ENCODE measurements at places on chromosomes 1 and 21. TPM values are rescaled to one million over a fixed set of nuclear protein-coding genes. Genes with fewer than 3 reads are reported as not detected.
A peak's percentile ranks its signal among the peaks of the same experiment; 100 is the strongest.

DNA sequence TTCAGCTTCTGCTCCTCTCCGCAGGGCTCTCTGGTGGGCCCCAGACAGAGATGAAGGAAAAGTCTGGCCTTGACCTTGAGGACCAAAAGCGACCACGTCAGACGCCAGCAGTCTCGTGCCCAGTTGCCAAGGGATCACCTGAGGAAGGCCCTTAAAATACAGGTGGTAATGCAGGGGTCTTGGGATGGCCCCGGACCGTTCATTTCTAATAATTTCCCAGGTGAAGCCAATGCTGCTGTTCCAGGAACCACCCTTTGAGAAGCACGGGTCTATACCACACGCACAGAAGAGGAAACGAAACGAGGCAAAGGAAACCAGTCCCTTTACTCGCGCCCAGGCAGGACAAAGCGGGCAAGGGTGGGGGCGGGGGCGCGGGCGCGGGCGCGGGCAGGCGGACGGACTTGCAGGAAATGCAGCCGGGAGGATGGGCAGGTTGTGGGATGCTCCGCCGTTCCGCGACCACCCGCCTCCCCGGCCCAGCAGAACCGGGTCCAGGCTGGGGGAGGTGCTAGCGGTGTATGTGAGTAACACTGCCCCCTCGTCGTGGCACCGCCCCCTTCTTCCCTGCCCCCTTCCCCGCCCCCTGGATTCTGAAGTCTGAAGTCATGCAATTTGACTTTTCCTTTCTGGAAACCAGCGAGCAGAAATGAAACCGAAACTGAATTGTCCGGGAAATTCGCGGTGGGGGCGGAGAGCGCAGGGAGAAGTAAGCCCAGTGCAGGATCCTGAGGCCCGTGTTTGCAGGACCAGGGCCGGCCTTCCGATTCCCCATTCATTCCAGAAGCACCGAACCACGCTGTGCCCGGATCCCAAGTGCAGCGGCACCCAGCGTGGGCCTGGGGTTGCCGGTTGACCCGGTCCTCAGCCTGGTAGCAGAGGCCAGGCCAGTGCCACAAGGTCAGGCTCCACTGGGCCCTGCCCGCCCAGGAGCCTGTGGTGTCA, 5.8 kb upstream of the MX1 start:
- peak; percentile 45 for DNase-seq

- no peak for DNase-seq
Observed at GRCh38 chr1:143610196-143610595, 361.6 kb downstream of the FAM72C start.

KRTAP7-1 gene
- total RNA-seq, result not detected

DNA sequence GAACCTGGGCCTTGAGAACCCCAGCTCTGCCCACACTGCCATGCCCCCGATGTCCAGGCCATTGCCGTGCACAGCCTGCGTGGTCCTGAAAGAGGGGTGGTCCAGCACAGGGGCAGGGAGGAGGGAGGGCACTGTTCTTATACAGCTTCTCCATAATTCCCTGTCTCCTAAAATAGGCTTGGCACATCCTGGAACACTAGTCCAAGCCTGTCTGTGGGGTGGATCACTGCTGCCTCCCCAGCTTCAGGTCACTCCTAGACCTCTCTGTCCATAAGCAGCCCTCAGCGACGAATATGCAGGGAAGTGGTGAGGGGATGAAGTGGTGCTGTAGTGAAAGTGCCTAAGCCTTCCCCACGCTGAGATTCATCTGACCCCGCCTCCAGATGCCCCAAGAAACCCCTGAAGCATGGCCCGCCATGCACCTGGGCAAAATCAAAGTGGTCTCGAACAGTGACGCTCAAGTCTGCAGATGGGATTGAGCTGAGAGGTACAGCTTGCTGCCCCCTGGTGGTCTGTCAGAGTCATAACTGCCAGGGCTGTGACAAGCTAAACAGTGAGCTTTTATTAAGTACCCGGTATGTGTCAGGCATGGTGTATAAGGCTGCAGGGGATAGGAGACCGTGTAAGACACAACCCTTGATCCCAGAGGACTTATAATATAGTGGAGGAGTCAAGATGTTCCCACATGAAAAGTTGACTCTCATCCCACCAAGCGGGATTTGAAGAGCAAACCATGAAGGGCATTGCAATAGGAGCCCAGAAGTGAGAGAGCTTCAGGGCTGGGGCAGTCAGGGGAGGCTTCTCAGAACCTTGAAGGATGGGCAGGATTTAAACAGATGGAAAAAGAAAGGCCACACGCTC, 66.6 kb downstream of the FAM163A start:
- peak; percentile 74 for DNase-seq

CRP gene
- total RNA-seq, result not detected

GRCh38 chr1:179251675-179252074, 22.2 kb upstream of the ABL2 start:
- no peak for DNase-seq

TDRD5 gene
- total RNA-seq, result not detected

DNA sequence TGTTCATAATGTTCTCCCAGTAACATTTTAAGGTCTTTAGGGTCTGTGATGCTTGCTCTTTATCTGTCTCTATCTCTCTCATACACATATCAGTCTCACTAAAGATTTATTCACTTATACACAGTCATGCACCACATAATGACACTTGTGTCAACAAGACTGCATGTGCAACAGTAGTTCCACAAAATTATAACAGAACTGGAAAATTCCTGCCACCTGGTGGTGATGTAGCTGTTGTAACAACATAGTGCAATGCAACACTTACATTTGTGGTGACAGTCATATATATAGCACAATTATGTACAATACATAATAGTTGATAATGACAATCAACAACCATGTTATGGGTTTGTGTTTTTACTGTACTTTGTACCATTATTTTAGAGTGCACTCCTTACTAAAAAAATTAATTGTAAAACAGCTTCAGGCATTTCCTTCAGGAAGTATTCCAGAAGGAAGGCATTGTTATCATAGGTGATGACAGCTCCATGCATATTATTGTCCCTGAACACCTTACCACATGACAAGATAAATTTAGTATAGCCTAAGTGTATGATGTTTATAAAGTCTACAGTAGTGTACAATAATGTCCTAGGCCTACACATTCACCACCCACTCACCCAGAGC, 8.1 kb downstream of the TDRD5 start:
- no peak for DNase-seq

MROH7 gene
- not detected for total RNA-seq

RAB42 gene
- 0.69 TPM for total RNA-seq

GRCh38 chr1:29664711-29665110, 428.4 kb downstream of the PTPRU start:
- DNase-seq, result no peak

DNA sequence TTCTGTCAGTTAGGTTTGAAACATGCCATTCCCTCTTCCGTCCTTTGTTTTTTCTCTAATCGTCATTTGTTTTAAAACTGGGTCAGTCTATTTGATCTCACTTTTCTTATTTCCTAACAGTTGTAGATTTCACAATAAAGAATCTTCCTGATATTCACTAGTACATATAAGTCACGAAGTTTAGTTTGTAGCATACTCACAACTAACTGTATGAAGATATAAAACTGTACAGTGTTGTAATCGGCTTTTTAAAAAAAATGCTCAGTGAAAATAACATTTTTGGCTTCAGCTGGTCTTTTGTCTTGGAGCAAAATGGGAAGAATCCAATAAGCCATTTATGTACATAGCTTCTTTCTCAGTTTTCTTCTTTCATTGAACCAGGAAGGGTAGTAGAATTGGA, 78.3 kb downstream of the NCAM2 start:
- no peak for DNase-seq

DNA sequence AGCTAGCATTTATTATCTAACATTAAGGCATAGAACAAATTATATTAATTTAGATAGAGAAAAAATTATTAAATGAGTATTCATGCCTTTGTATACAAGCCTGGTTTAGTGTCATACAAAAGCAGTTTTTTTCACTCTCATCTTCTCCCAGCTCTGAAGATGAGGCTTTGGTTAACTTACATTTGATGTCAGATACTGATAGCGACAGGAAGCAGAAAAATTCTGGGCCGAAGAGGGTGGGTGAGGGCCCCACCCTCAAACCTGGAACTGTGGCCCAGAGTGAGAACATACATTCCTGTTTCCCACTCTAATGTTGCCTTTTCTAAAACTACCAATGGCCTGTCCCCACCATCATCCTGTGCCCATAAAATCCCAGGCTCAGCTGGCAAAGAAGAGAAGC, 15.0 kb downstream of the OR2T1 start:
- DNase-seq, result no peak

DNA sequence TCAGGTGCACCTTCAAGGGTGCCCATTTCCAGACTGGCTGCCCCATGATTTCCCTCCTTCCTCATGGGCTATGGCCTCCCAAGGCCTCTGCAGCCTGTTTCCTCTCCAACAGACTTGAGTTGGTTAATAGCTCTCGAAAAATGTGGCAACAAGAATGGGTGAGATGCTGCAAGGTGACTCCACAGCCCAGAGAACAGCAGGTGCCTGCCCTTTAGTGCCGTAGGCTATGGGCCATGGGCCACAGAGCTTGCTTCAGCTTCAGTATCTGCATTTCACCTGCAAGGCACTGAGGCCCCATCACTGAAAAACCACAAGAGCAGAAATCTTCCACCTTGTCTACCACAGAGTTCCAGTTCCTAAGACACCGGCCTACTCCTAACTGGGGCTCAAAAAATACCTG, 122.0 kb downstream of the ETS2 start:
- no peak for DNase-seq

DNA sequence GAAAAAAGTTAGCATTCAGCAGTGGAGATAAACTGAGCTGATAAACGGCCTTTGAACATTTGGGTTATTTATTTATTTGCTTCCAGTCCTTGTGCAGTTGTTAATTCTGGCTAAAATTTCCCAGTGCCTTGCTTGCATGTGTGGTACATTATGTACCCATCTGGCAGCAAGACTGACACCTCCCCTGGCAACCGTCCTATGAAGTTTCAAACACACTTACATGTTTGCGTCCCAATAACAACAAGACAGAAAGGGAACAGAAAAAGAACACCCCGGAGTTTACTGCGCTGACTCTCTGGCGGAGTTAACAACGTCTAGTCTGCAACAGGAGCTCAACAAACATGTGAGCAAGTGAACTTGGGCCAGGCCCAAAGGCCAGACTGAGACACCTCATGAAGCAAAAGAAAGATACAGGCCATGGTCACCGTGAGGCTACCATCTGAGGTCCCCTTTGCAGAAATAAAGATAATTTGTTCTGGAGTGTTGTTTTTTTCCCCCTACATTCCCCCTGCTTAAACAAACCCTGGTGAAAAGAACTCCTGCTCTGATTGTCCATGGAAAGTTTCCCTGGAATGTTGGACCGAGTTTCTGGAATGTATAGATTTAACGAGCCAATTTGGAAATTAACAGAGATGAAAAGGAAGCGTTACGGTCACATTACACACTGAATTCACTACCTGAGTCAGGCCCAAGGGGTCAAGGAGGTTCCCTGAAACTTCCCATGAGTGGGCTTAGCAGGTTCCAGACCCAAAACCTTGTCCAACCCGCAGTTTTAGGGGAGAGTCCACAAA, 33.4 kb downstream of the TRABD2B start:
- DNase-seq, result no peak

DNA sequence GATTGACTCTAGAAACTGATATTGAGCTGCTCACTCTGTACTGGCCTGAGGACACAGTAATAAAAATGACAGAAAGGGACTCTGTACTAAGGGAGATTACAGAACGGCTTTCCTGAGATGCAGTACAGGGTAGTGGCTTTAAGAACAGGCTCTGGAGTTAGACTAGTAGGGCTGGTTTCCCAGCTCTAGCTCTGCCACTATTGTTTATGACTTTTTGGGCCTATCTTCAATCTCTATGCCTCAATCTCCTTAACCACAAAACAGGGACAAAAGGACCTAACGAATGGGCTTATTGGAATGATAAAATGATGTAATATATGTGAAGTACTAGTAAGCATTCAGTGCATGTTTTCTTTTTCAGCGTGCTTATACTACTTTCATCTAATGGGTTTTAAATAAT, 1.4 kb downstream of the DEPDC1 start:
- DNase-seq, result no peak

GRCh38 chr21:27060190-27060589, 93.3 kb upstream of the ADAMTS5 start:
- DNase-seq, result no peak

DNA sequence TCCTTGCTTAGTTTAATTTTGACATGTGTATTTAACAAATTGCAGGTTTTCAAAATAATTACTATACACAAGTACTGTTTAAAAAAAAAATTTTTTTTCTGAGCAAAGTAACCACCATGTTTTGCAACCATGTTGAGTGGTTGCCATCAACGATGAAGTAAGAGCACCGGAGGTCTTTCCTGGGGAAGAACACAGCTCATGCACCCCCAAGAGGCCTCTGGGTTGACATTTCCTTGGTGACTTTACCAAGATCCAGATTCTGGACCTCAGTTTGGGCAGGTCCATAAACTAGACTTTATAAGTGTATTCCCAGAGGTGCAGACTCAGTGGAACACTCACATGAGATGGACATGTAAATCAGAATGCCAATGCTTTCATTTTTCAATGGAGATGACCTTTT, 36.8 kb upstream of the RALGPS2 start:
- no peak for DNase-seq

GRCh38 chr1:27504588-27505419, 14.8 kb upstream of the WASF2 start:
- DNase-seq, result peak; percentile 68

GRCh38 chr1:193069748-193070385, 10.5 kb downstream of the RO60 start:
- peak; percentile 19 for DNase-seq

- no peak for DNase-seq
Observed at GRCh38 chr1:241355311-241356010, 1.5 kb downstream of the RGS7 start.

DNA sequence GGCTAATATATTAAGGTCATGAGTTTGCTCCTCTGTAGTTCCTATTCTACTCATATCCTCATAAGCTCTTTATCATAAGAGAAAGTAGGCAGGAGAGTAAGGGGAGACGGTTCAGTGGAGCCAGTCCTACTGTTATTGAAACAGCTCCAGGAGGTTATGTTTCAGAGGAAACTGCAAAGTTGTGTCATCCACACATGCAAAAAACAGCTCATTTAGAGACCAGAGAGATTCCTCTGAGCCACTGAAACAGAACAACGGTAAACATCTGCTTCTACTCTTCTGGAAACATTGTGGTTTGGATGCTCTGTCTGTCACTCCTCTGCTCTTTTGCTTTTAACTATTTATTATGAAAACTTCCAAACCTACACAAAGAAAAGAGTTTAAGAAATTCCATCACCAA, 66.3 kb upstream of the PPP2R5A start:
- DNase-seq, result no peak

SPAG17 gene
- not detected for total RNA-seq

- DNase-seq, result no peak
Observed at GRCh38 chr1:3774946-3775489, 2.5 kb downstream of the SMIM1 start.

GRCh38 chr1:112904831-112905261, 51.1 kb downstream of the SLC16A1 start:
- no peak for DNase-seq

TTLL7 gene
- 123 TPM for total RNA-seq

FCRL5 gene
- not detected for total RNA-seq

FAM177B gene
- not detected for total RNA-seq

ANGPTL7 gene
- not detected for total RNA-seq

GRCh38 chr1:19341201-19342061, 29.3 kb downstream of the SLC66A1 start:
- DNase-seq, result peak; percentile 86

GRCh38 chr1:41322101-41322661, 39.1 kb upstream of the FOXO6 start:
- no peak for DNase-seq

- DNase-seq, result no peak
Observed at GRCh38 chr1:221289103-221289502, 409.9 kb downstream of the HLX start.
